SK-MEL-5 (cell line): ENCODE measurements at places on chromosomes 7 and 10. TPM values are rescaled to one million over a fixed set of nuclear protein-coding genes. Genes with fewer than 3 reads are reported as not detected.

Gene AOAH
- 0.05 TPM in 1 of 2 replicates, not detected in the other for total RNA-seq

Gene CCDC3
- 0.19 and 0.42 TPM in 2 replicates for total RNA-seq

Gene EBLN1
- total RNA-seq, result 0.13 and 0.26 TPM in 2 replicates

Gene TAS2R5
- total RNA-seq, result 0.26 and 0.51 TPM in 2 replicates

Gene CALU
- total RNA-seq, result 707 and 727 TPM in 2 replicates

Gene HOXA11
- 0.08 and 0.16 TPM in 2 replicates for total RNA-seq

Gene POU6F2
- 0.08 and 0.24 TPM in 2 replicates for total RNA-seq

Gene PDE6C
- total RNA-seq, result not detected in 2 replicates

- DNase-seq, result no peak
Observed at GRCh38 chr7:52325237-52325636, 710.2 kb upstream of the POM121L12 start.

GRCh38 chr10:10774416-10774815 lies 243.3 kb upstream of the CELF2 start:
- DNase-seq, result no peak

DNA sequence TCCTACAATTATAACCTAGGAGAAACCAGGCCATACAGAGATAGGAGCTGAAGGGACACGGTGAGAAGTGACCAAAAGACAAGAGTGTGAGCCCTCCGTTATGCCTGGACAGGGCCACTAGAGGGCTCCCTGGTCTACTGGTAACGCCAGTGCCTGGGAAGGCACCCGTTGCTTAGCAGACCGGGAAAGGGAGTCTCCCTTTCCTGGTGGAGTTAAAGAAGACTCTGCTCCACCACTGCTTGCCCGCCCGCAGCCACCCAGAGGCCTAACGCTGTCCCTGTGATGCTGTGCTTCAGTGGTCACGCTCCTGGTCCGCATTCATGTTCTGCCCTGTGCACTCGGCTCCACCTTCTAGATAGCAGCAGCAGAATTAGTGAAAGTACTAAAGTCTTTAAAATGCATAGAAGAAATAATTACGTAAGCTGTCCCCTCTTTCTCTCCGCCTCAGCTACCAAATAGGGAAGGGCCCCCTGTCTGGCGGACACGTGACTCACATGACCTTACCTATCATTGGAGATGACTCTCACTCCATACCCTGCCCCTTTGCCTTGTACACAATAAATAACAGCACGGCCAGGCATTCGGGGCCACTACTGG lies 34.8 kb downstream of the GRID2IP start:
- DNase-seq, result peak; percentile 94

GRCh38 chr10:16950656-16951601 lies 133.7 kb upstream of the RSU1 start:
- peak; percentile 67 for DNase-seq

GRCh38 chr7:36854652-36855051 lies 130.4 kb upstream of the AOAH start:
- peak; percentile 9 for DNase-seq

GRCh38 chr7:2074691-2075090 lies 158.1 kb downstream of the MAD1L1 start:
- DNase-seq, result no peak

- DNase-seq, result no peak
Observed at GRCh38 chr7:116780521-116780920, 81.9 kb upstream of the CAPZA2 start.

DNA sequence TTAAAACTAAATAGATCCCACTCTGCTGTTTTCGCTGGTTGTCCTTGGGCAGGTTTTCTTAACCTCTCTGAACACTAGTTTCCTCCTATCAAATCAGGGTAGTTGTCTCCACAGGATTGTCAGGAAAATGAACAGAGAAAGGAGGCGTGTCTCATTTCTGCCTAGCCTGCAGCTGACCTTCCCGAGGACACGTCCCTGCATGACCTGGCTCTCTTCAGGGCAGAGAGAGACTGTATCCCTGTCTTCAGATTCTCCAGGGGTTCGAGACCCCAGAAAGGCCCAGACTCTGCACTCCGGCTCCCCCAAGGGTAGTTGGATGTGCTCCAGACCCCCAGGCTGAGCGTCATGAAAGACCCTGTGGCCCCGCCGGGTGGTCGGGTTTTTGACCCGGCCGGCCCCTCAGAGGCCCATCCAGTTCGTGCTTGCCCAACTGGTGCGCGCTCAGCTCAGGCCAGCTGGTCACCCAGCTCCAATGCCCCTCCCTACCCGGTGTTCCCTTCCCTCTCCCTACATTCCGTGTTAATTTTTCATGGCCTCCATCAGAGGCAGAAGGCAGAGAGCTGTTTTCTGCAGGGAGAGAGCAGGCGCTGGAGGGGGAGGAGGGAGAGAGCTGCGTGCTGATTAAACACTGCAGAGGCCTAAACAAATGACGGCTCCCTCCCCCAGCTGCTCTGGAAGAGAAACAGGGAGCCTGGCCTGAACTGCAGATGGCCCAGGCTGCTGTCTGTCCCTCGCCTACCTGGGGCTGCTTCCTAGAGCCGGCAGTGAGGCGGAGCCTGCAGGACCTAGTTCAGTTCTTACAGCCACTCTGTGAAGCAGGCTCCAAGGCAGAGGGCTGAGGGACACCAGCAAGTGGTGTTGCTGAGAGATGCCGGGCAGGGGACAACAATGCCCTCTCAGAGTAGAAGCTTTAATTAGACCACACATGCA lies 86.2 kb upstream of the PPIF start:
- DNase-seq, result no peak

GRCh38 chr10:89915021-89915420 lies 213.6 kb downstream of the KIF20B start:
- no peak for DNase-seq

DNA sequence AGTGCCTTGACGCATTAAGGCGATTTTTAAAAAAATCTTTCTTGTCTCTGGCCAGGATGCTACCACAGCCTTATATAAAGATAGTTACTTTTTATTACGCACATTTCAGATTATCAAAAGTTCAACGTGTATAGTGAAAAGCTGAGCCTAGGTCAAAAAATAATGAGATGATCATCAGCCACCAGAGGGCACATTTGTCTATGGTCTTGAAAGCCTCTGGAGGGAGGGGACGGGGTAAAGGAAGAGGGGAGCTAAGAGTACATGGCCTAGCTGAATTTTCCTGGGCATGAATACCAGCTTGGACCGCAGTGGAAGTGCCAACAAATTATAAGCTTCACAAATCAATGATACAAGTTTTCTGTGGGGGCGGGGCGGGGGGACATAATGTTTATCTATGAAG lies 285.9 kb upstream of the SMIM30 start:
- peak; percentile 78 for DNase-seq

DNA sequence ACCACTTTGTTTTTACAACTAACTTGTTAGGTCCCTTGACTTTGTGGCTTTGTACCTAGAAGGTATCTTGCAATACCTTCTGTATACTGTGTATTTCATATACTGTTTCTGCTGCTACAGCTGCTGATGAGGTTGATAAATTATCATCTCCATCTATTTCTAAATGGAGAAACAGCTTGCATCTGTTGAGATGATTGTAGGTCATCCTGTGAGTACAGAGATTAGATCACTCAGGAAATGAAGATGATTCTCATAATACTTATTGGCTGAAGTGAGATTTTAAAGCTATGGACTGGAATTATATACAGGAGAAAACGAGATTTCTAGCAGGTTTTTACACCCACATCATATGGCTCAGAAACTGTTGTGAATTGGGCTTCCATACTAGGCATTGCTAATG lies 280.5 kb downstream of the KCND2 start:
- no peak for DNase-seq

DNA sequence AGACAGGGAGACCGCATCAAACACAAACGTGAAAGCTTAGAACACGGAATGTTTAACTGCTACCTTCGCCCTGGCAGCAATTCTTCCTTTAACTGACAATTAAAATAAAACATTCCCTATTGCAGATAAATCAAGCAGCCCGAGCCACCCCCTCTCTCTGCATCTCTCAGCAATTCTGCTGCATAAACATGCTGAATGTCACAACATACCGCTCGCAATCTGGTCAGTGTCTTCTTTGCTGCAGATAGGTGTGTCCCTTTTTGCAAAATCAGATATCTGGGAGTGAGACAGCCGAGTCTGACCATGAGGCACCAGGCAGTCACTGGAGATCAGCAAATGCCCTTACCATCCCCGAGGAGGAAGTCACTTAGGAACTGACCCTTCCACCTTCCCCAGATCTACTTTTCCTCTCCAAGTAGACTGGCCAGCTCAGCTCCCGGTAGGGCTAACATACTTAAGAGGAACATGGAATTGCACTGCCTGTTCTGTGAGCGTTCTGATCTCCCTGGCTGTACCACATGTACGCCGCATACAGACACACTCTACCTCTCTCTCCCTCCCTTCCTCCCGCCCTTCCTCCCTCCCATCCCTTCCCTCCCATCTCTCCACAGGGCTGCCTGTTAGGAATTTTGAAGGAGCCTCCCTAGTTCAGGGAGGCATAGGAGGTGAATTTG lies at the start of gene FRMD4A:
Gene FRMD4A (minus strand): TSS at position 537 of the 674 bp plus-strand sequence.
- DNase-seq, result no peak
